ENCODE measurements at places on chromosomes 1 and 21.

GRCh38 chr21:42619166-42619565, 34.3 kb upstream of the PDE9A start:
- no peak for DNase-seq

DNA sequence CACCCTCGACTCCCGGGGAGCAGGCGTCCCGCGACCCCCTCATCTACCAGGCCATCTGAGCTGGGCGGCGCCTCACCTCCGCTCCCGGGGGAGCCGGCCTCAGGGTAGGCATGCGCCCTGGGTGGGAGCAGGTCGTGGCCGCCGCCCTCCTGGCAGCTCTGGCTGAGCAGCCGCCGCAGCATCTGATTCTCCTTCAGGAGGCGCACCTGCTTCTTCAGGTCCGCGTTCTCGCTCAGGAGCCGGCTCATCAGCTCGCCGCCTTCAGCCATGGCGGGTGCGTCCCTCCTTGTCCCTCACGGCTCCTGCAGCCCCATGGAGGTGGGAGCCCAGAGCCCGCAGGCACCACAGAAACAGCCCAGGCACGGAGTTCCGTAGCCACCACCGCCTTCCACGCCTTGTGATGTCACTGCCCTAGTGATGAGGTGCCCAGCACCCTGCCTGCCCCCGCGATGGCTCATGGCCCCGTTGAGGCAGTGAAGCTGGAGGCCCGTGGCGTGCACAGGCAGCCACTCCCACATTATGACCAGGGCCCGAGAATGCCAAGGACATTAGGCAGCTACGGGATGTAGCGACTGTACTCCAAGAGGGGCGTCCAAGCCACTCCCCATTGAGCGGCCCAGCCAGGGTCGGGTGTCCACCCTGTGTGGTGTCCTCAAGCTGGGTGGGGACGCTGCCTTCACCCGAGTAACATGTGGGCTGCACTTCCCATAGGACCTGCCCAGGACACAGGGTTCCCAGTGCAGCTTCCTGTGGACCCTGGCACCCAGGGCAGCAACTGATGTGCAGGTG, 1.5 kb downstream of the SPATC1L start:
- no peak for DNase-seq

- DNase-seq, result no peak
Observed at GRCh38 chr1:55155522-55155921, 59.6 kb downstream of the USP24 start.

DNA sequence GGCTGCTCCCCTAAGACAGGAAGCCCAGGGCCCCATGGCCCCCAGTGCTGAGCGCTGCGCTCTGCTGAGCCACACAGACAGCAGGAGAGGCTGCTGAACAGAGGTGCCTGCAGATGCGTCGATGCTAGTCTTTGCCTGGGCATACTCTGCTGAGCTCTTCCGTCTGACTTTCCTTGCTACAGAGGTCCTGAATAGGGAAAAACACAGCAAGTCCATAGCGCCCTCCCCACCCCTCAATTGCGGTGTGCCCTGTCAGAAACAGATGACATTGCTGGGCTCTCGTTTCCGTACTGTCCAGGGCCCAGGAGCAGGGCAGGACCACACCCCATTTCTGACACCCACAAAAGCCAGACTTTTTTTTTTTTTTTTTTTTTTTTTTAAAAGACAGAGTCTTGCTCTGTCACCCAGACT, 252.5 kb downstream of the SDCCAG8 start:
- DNase-seq, result no peak

- DNase-seq, result no peak
Observed at GRCh38 chr1:47317841-47318240, 3.9 kb upstream of the STIL start.

Measured in AML-193 (cell line).